ENCODE measurements at places on chromosomes 2 and 18.

- H3K27me3 ChIP-seq: peaks cover 10% of the 10 kb centered on the region
- no peaks in the 10 kb centered on the region for H3K4me1 ChIP-seq
- no peak overlapping the region for H3K4me3 ChIP-seq
- H3K27ac ChIP-seq: no peak overlapping the region
Observed at GRCh38 chr2:216842636-216843035, 17.2 kb downstream of the TNP1 start.

- H3K4me1 ChIP-seq: peaks cover 36% of the 10 kb centered on the region
- H3K27me3 ChIP-seq: peaks cover 2% of the 10 kb centered on the region
- peak; percentile 70 for DNase-seq
Observed at GRCh38 chr18:2654928-2655177, 673 bp upstream of the SMCHD1 start.

GRCh38 chr2:41737888-41738287 lies 309.9 kb upstream of the PKDCC start:
- no peak overlapping the region for H3K4me3 ChIP-seq
- DNase-seq: no peak
- no peaks in the 10 kb centered on the region for H3K36me3 ChIP-seq
- H3K27me3 ChIP-seq: no peaks in the 10 kb centered on the region

DNA sequence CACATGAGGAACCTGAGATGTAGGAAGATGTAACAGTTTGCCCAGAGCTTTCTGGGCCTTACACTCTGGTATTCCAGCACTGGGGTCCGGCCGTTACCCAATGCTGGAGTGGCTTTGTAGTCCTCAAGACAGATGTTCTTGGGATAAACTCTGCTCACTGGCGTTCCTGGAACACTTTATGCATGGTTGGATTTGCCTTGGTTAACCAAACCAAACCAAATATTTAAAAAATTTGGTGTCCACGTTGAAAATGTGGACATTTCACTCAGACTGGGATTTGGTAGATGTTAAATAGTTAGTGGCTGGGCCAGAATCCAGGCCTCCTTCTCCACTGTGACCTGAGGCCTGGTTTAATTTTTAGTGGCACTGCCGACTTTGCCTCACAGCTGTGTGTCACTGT lies 81.5 kb downstream of the ACOXL start:
- H3K27me3 ChIP-seq: peaks cover 36% of the 10 kb centered on the region
- no peak overlapping the region for H3K4me3 ChIP-seq
- peaks cover 28% of the 10 kb centered on the region for H3K4me1 ChIP-seq
- peaks cover 1% of the 10 kb centered on the region for H3K36me3 ChIP-seq
- no peak overlapping the region for H3K27ac ChIP-seq

GRCh38 chr2:20609349-20609994 lies 41.4 kb downstream of the HS1BP3 start:
- no peaks in the 10 kb centered on the region for H3K36me3 ChIP-seq
- peaks cover 4% of the 10 kb centered on the region for H3K27me3 ChIP-seq
- H3K4me3 ChIP-seq: no peak overlapping the region

DNA sequence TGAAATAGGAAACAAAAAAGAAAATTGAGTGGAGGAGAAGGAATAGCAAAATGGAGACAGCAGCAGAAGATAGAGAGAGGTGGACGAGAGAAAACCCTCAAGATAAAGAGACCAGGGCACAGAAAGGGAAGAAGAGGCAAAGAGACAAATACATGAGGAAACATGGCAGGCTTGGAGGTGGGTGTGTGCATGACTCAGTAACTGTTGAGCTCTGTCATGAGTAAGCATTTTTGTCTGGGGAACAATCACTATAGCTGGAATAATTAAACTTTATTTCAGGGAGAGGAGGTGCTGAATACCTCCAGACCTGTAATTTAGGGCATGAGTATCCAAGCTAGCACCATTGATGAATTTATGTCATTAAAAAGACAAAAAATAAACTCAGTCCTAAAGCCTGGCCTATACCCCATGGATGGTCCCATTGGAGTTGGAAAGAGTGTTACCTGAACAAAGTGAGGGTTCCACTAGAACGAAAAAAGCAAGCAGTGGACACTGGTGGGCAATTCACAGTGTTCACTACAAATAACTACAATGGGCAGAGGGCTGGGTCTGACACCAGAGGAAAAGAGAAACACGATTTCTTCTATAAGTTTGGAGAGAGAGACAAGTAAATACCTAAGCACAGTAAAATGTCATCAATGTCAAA lies 145.5 kb downstream of the ADCYAP1 start:
- H3K27me3 ChIP-seq: no peaks in the 10 kb centered on the region
- H3K4me3 ChIP-seq: no peak overlapping the region
- H3K4me1 ChIP-seq: no peaks in the 10 kb centered on the region
- DNase-seq: no peak

DNA sequence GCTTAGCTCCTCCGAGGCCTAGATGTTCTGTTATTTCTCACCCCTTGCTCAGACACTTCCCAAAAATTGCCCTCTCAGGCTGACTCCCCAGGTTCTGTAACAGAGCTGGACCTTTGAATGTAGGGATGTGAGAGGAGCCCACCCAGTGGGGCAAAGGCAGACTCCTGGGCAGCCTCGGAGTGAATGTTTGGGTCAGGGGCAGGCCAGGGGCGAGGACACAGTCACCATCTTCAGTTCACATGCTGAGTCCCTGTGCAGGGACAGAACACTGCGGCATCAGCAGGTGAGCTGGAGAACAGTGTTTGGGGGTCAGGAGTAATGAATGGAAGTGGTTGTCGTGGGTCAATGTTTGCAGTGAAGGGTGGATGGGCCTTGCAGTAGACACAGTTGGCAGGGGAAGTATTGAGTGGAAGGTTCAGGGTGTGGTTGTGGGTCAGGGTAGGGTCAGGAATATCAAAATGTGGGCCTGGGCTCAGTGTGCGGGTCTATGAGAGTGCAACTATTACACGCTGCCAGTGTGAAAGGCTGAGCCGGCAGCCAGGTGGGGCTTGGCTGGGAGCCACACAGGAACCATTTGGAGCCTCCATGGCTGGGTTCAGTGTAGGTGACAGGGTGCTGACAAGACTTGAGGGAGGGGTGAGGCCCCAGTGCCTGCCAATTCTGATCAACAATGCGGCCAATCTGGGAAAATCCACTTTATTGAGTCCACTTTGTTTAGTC lies 4.4 kb downstream of the IHH start:
- no peak overlapping the region for H3K4me3 ChIP-seq
- peaks cover 48% of the 10 kb centered on the region for H3K27me3 ChIP-seq
- no peaks in the 10 kb centered on the region for H3K36me3 ChIP-seq

DNA sequence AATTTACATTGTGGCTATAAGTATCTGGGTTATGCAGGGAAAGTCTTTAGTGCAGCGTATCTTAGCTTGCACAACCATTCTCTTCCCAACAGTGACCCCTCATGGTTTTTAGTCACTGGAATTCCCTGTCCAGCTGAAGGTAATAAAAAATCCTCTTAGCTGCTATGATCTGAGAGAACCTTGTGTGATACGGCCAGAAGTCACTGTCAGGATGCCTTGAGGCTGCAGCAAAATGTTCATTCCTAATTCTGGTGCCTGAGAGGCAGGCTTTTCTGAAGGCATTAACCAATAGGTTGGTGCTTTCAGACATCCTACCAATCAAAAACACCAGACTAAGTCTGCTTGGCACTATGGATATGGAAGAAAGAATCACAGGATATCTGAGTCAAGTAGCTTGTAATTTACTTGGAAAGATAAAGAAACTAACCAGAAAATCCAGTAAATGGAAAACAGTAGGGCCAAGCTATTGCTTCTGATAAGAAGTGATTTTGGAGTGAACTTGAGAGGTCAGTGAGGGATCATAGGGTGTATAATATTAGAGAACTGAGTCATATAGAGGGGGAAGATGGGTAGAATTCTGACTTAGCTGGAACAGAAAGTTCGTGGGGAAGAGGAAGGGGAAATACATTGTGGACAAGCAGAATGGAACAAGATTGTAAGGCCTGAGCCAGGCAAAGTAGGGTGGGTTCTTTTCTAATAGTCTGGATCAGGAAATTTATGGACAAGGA lies 89.0 kb upstream of the SLC14A2 start:
- peaks cover 5% of the 10 kb centered on the region for H3K4me1 ChIP-seq
- DNase-seq: no peak
- no peak overlapping the region for H3K4me3 ChIP-seq
- peaks cover 3% of the 10 kb centered on the region for H3K27me3 ChIP-seq

DNA sequence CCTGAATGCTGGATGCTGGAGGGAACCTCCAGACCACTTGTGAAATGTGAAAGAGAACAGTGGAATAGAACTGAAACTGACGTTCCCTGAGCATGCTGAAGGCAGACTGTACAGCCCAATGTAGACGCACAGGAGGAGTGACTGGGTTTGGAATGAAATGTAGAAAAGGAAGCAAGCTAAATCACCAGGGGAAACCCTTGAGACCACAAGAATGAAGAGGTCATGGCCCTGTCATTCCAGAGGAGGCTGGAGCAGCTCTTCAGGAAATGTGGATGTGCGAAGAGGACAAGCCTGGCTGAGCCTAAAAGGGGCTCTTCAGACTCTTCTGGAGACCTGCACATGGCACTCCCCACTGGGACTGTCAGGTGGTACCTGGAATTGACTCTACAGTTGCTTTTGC lies 118.5 kb upstream of the ALPP start:
- DNase-seq: no peak
- H3K4me1 ChIP-seq: no peaks in the 10 kb centered on the region
- H3K27me3 ChIP-seq: no peaks in the 10 kb centered on the region

- no peaks in the 10 kb centered on the region for H3K36me3 ChIP-seq
- H3K4me3 ChIP-seq: no peak overlapping the region
- no peaks in the 10 kb centered on the region for H3K4me1 ChIP-seq
- H3K27me3 ChIP-seq: peaks cover 6% of the 10 kb centered on the region
- no peak for DNase-seq
- H3K27ac ChIP-seq: no peak overlapping the region
Observed at GRCh38 chr18:57976230-57976773, 67.7 kb upstream of the NEDD4L start.

- H3K4me1 ChIP-seq: no peaks in the 10 kb centered on the region
- no peak for DNase-seq
- no peak overlapping the region for H3K4me3 ChIP-seq
- no peaks in the 10 kb centered on the region for H3K27me3 ChIP-seq
Observed at GRCh38 chr2:29765721-29766120, 155.7 kb downstream of the ALK start.

DNA sequence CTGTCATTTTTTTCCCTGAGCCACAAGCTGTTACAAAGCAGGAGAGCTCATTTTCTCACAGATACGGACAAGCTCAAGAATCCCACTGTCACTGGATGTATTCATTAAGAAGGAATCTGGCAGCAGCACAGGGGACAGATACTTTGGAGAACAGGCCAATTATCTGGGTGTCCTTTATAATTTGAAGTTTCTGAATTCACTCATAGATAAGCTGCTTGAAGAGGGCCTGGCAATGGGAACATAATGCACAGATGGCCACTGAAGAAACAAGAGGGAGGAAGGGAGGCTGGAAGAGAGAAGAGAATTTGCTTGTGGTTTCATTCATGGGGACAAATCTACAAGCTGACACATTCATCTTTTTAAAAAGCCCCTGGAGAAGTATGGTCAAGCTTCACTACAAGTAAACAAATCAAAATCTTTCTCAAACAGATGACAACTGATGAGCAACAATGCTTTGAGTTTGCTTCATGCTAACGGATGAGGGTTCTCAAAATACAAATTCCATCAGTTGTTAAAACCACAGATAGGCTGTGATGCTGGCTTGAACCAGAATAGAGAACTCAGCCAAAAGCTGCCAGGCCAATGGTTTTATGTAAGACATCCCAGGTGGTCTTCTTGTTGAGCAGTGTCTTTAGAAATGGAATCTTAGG lies 11.9 kb downstream of the BCL2 start:
- peak overlapping the region; percentile 30 for H3K27ac ChIP-seq
- H3K27me3 ChIP-seq: no peaks in the 10 kb centered on the region
- peaks cover 88% of the 10 kb centered on the region for H3K4me1 ChIP-seq
- DNase-seq: no peak

DNA sequence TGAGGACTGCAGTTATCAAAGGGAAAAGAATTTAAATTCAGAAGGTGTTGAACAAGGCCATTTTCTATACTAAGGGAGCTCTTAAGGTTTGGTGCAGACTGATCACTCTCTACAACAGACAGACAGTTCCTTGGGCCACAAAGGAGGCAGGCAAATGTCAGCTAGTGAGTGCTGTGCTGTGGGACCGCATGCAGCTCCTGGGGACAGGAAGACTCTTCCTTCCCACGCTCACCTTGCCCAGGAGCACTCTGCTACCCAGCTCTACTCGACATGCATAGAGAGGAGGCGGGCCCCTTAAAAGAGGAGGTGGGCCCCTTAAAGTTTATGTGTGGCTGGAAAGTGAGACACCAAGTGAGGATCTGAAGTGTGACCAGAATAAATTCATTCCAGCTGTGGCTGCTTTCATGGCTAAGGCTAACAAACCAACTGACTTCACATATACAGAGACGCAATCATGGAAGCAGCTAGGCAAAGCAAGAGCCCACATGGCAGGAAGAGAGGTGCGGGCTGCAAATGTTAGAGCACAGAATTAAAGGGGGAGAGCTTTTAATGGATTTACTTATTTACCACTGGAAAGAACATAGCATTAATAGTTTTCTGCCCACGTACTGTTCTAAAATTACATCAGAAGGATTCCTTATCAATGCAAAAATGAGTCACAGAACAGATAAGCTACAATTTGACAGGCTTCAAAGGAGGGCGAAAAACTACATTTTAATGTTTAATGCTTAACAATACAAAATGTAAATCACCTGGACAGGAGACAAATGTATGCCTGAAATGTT lies 101.4 kb upstream of the RNU4ATAC start:
- no peaks in the 10 kb centered on the region for H3K27me3 ChIP-seq
- peaks cover 18% of the 10 kb centered on the region for H3K36me3 ChIP-seq
- no peak overlapping the region for H3K4me3 ChIP-seq
- H3K27ac ChIP-seq: no peak overlapping the region
- peaks cover 5% of the 10 kb centered on the region for H3K4me1 ChIP-seq

- no peak overlapping the region for H3K4me3 ChIP-seq
- no peak overlapping the region for H3K27ac ChIP-seq
- no peaks in the 10 kb centered on the region for H3K27me3 ChIP-seq
- DNase-seq: no peak
- H3K4me1 ChIP-seq: no peaks in the 10 kb centered on the region
Observed at GRCh38 chr2:60033325-60033724, 520.1 kb downstream of the BCL11A start.

DNA sequence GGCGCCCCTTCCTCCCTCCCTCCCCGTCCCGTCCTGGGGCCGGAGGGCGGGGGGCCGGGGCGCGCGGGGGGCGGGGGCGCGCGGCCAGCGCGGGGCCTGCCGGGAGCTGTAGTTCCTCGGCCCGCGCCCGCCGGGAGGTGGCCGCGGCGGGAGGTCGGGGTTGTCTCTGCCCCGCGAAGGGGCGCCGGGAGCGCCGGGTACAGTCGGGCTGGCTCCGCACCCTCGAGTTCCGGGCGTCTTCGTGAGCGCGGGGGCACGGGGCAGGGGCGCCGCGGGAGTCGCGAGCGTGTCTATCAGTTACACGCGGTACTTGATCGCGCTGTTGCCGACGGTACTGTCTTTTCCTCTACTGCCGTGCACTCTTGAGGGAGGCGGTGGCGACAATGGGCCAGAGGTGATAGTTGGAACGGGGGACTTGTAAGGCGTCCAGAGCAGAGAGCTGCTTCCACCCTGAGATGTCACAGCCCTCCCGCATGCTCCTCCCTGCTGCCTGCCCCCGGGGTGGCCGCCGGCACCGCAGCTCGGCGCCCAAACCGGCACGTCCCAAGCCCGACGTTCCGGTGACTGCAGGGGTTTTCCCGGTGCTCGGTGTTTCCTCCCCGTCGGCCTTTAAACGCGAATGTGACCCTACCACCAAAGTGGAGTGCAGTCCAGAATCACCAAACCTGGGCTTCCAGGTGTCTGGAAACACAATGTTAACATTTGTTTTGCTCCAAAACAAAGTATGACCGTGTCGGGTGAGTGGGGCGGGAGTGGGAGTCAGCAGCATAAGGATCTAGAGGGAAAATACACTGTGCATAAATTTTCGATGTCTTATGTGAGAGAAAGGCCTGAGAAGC lies at the start of gene PRKD3:
Gene PRKD3, minus strand, starts transcription at position 48 of the 839 bp plus-strand sequence. CDS start 8,309 bp downstream, outside the sequence.
- peak; percentile 54 for DNase-seq
- H3K27me3 ChIP-seq: peaks cover 39% of the 10 kb centered on the region
- H3K4me3 ChIP-seq: peak within 1 kb of the TSS; percentile 97
- H3K27ac ChIP-seq: peak within 1 kb of the TSS; percentile 96
- peaks cover 37% of the 10 kb centered on the region for H3K4me1 ChIP-seq
- peaks cover 7% of the 10 kb centered on the region for H3K36me3 ChIP-seq
